ENCODE measurements at places on chromosomes 12 and 14.

DNA sequence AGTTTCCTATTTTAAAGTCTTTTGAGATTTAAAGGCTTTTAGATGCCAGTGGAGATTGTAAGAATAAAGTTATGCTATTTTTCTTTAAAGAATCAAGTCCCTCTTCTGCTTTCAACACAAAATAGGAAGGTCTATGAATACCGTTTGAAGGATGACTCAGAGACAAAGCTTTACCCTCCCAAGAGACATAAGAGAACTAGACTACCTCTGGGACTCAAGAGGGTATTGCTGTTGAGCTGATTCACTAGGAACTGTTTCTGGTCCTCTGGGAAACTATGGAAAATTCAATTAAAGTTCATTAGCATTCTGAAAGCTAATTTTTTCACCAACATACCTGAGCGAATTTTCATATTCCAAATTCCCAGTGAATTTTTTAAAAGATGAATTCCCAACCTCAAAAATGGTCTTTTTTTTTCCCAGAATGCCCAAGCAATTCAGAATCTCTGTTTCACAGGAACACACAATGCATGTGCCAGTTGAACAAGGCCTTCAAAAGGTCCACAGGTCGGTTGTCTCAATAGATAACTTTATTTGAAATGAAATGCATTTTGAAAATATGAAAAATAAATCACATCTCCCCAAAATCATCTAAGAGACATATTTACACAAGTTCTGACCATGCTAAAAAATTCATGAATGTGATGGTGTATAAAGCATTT lies 6.5 kb downstream of the PHLDA1 start:
- DNase-seq: no peak

DNA sequence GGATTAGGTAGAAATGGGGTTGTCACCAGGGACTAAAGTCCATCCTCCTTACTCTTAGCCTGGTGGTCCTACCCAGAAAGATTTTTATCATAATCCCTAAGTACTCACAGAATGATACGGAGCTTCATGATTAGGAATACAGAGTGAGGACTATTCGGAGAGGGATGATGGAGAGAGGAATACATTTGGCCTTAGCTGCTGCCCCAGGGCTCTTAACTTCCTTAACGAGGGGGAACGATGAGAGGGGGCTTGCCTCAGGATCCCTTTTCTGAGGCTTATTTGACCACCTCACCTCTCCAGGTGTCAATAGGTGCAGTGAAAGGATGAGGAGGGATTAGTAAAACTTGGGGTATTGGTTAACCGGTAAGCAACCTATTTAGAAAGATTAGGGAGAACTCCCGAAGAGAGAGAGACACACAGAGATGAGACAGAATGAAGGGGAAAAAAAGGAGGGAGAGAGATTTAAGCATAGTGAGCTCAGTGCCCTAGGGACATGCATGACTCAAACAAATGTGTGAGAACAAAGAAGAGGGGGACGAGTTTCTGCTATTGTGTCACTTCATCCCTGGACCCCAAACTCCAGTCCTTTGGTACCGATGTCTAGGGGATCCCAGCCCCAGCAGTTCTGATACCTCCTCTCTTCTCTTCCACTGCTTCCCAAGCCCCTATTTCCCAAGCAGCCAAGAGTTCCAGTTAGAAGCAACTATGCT lies 1.1 kb downstream of the NFE2 start:
- DNase-seq: no peak

DNA sequence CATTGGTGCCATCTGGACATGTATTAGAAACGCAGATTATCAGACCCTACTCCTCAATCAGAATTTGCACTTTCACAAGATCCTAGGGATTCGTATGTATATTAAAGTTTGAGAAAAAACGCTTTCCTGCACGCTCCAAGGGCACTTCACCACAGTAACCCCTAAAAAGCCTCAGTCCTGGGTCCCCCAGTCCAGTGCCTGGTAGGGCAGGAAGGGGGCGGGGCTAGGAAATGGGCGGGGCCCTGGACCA lies 369 bp downstream of the DEPDC4 start:
- no peak for DNase-seq

- DNase-seq: peak; percentile 86
Observed at GRCh38 chr14:68788996-68789820, 3.7 kb downstream of the ZFP36L1 start.

GRCh38 chr12:103915306-103915705 lies 14.9 kb upstream of the HSP90B1 start:
- no peak for DNase-seq

DNA sequence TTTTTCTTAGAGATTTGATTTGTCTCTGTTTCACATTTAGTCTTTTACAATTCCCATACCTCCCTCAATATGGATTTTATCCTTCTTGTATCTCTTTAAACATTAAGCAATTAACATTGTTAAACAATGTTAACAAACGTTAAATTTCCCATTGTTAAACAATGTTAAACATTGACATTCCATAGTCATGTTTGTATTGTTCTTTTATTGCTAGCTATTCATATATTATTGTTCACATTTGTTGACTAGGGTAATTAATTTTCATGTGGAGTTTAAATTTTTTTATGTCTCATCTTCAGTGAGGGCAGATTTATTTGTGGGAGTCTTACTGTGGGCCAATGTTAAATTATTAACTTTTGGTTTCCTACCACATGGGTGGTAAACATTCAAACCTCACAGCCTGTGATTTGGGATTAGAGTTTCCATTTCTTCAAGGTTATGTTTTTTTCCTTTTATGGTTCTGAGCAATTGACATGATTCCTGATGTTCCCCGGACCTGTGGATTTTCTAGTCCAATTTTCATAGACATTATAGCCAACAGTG lies 294.3 kb downstream of the ALG10B start:
- no peak for DNase-seq

DNA sequence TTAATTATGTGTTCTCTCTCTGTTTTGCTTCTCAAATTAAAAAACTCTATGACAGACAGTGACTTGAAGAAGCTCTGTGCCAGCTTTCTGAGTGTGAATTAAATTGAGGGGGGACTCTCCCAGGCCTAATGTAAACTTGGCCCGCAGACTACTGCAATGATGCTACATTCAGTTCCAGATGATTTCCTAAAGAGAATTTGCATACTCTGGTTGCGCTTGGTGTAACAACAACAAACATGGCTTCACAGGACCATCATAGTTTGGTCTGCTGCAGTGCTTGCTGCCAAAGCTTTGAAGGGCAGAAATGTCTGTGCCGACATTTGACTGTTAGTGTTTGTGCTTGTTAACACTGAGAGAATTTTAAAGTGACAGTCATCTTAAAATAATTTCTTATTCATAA lies 25.0 kb downstream of the CFAP54 start:
- DNase-seq: no peak

DNA sequence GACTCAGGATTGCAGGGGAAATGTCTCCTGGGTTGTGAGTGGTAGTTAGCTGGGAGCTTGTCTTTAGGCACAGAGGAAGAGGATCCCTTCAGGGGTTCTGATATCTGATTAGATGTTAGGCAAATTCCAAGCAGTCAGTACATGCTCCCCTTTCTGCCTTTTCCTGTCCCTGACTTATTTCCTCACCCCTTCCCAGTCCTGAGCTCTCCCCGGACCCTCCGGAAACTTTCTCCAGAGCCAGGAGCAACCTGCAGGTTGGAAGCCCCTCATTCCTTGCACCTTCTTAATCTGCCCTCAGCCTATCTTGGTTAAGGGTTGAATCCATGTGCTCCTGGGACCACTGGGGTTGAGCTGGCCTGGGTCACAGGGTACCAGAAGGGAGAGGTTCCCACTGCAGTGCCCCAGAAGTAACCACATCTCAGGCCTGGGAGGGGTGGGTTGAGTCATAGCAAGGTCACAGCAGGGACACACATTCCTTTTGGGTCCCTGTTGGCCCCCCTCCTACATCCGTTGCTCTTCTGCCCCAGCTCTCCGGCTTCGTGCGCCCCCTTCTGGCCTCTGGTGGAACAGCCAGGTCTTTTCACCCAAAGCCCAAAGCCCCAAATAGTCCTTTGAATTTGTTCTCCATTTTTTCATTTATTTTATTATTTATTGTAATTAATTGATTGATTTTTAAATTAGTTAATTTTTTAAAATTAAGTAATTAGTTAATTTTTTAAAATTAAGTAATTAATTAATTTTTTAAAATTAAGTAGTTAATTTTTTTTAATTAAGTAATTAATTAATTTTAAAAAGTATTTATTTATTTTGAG lies 1.8 kb downstream of the IGFBP6 start:
- DNase-seq: peak; percentile 87

GRCh38 chr12:93657071-93657470 lies 20.1 kb upstream of the CRADD start:
- DNase-seq: no peak

GRCh38 chr14:94018308-94018707 lies 7.8 kb upstream of the OTUB2 start:
- DNase-seq: no peak

- DNase-seq: no peak
Observed at GRCh38 chr12:116520801-116521471, 38.2 kb upstream of the MAP1LC3B2 start.

- DNase-seq: no peak
Observed at GRCh38 chr14:66503532-66503931, 4.4 kb upstream of the GPHN start.

- DNase-seq: peak; percentile 52
Observed at GRCh38 chr12:47080725-47081502, 1.2 kb upstream of the AMIGO2 start.

GRCh38 chr12:119151445-119152026 lies 27.2 kb upstream of the HSPB8 start:
- DNase-seq: no peak

- DNase-seq: peak; percentile 35
Observed at GRCh38 chr12:64633940-64634337, 23.6 kb downstream of the RASSF3 start.

DNA sequence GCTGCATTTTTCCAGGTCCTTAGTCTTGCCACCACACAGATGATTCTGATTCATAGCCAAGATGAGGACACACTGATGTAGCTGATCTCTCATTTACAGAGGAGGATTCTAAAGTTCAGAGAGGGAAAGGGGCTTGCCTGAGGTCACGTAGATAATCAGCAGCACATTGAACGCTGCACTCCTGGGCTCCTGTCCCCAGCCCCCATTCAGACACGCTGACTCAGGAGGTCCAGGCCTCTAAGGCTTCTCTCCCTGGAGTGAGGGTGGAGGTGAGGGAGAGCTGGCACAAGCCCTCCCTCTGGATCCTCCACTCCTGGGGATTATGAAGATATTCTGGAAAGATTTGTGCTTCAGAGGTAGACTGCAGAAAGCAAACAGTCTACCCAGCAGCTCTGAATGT lies 10.3 kb downstream of the NFATC4 start:
- DNase-seq: no peak
